Hepatocyte (in vitro differentiated cells): ENCODE measurements at places on chromosomes 3 and 15. TPM values are rescaled to one million over a fixed set of nuclear protein-coding genes. Genes with fewer than 3 reads are reported as not detected.

KCNMB3 gene
- polyA plus RNA-seq, result 3.2 and 3.5 TPM in 2 replicates

CFAP91 gene
- polyA plus RNA-seq, result 0.77 TPM in 1 of 2 replicates, not detected in the other

KBTBD8 gene
- 2.1 and 3.9 TPM in 2 replicates for polyA plus RNA-seq

DNA sequence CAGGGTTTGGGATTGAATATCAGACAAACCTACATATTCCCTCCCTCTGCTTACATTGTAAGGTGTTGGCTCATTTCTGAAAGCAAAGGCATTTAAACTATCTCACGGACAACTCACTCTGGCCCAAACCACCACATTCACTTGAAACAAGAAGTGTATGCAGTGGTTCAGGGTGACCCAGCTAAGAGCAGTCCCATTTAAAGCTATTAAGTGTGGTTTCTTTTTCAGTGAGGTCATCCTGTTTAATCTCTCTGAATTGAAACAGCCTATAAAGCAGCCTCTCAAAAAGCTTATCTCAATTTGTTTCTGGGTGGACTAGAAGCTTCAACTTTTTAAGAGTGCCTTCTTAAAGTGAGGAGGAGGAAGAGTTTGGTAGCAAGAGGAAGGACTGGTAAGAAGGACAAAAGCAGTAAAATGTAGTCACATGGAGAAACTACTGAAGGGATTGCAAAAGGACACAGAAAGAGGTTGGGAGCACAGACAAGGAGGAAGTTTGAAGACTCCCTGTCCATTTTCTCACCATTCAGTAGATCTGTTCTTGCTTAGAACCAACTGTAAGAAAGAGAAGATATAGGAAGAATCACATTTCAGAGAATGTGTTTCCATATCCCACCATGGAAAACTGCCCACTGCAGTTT lies 151.6 kb downstream of the TMCO5A start:
- no peak for DNase-seq

GRCh38 chr15:87537295-87537694 lies 719.2 kb downstream of the NTRK3 start:
- DNase-seq, result no peak

DNA sequence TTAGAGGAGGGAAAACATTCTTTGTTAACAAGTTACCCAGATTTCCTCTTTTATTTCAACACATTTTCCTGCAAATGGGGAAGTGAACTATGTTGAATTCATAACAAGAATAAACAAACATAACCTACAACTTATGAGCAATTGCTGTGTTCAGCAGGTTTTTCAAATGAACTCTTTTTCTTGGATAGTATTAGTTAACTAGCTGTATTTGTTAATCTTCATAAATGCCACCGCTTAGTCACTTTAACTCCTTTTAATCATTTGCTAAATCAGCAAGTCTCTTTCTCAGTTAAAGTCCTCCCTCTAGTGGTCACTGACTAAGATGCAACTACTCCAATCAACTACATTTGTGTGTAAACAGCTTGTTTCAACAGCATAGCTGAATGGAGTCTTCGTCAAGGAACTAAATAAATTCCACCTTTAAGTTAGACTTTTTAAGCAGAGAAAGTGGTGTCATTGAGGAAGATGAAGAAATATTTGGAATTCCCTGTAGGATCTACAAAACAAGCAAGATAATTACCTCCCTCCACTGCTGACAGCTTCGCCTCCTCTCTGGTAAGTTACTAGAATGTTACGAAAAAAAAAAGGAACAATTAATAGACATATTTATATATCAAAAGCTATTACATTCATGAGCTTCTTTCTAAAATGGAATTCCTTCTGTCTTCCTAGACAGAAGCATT lies 1122.0 kb downstream of the ROBO1 start:
- DNase-seq, result peak; percentile 87

DNA sequence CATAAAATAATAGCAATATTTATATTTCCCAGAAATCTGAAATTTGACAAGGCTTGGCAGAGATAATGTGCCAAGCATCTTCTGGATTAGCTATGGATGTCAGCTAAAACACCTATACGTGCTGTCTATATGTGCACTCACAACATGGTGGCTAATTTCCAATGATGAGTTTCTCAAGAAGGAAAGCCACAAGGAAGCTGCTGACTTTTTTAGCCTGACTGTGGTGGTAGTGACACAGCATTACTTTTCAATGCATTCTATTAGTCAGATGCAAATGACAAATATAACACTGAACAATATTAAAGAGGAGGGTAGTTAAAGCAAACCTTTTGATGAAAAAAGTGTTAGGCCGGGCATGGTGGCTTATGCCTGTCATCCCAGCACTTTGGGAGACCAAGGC lies 101.7 kb upstream of the CCDC54 start:
- DNase-seq, result no peak

DNA sequence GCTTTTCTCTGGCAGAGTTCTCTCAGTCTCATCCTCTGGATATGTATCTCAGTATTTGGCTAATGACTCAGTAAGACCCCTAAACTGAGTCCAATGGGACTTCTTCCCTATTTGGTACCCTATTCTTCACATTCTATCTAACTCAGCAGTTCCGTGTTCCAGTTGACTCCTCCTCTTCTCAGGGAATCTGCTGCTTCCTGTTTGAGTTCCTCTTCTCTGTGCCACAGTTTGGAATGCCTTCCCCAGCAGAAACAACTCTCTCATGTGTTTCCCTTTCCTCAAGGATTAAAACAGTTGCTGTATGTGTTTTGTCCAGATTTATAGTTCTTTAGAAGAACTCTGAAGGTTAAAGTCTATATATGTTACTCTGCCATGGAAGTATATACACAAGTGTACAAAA lies 344.0 kb upstream of the RARB start:
- no peak for DNase-seq

DNA sequence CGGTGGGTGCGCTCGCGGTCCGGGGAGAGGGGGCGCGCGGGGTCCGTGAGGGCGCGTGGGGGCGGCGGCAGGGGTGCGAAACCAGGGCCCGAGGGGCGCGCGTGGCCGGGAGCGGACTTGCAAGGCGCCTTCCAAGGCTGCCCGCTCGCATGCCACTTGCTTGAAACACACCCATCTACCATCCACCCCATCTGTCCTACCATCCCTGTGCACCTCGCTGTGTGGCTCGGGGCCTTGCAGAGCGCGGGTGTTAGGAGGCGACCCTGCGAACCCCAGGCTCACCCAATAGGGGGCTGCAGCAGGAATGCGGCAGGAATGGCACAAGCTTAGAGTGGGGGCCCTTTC lies 240 bp downstream of the CFAP100 start:
- no peak for DNase-seq

DNA sequence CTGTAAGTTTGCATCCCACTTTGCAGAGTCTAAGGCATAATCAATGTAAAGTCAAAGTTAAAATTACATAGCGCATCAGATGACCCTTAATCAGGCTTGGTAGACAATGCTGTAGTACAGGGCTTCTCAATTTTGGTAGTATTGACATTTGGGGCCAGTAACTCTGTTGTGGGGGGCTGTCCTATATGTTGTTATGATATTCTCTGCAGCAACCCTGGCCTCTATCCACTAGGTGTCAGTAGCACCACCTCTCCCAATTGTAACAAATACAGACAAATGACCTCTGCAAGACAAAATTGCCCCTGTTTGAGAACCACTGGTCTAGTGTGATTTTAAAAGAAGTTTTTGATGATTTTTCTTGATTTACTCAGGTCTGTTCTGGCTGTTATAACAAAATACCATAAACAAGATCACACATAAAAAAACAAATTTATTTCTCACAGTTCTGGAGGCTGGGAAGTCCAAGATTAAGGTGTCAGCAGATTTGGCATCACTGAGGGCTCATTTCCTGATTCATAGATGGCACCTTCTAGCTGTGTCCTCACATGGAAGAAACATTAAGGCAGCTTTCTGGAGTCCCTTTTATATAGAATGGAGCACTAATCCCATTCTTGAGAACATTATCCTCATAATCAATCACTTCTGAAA lies 37.6 kb upstream of the SLC9A9 start:
- peak; percentile 41 for DNase-seq

GRCh38 chr3:122858373-122858772 lies 63.5 kb downstream of the SLC49A4 start:
- peak; percentile 25 for DNase-seq

DNA sequence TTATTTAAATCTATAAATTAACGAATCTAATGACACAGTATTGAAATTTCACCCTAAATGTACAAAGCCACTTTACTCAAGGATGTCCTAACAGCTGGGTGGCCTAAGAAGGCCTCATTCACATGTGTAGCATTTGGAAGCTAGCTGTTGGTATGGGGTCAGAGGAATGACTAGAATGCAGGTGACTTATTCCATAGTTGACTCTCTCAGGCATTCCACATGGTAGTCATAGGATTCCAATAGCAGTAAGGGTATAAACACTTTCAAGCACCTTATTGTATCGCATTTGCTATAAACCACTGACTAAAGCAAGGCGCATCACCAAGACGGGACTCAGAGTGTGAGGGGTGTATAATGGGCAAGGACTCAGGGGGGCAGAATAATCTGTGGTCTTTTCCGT lies 294.8 kb upstream of the EPHA3 start:
- no peak for DNase-seq
